Inflammatory macrophage treated with lipopolysaccharide for 1 hour (primary cell): ENCODE measurements at places on chromosomes 5 and 9.

- DNase-seq = no peak
These were observed 27.2 kb downstream of the CCDC69 start for GRCh38 chr5:151196556-151197290.

DNA sequence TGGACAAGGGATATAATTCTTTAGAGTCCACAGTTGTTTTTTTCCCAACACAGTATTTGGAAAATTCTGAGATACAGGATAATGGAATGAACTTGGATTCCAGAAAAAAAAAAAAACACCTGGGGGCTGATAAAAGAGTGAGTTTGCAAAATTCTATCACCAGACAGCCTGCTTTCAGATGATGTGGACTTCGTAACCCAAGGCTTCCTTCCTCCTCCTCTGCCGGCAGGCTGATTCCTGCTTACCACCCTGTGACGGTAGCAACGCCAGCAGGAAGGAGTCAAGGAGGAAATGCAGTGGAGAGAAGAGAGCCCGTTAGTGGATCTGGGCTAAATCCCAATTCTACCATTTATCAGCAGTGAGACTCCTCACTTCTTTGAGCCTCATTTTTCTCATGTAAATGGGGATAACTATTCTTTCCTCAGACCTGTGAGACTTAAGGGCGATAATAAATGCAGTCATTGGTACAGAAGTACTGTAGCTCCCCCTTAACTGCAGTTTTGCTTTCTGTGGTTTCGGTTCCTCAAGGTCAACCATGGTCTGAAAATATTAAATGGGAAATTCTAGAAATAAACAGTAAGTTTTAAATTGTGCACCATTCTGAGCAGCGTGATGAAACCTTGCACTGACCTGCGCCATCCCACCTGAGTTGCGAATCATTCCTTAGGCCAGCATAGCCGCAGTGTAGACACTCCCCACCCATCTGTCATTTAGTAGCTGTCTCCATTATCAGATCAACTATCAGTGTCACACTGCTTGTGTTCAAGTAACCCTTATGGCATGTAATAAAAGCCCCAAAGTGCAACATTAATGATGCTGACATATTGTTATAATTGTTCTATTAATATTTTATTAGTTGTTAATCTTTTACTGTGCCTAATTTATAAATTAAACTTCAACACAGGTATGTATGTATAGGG, 71.4 kb downstream of the DCP2 start:
- DNase-seq = peak; percentile 26

DNA sequence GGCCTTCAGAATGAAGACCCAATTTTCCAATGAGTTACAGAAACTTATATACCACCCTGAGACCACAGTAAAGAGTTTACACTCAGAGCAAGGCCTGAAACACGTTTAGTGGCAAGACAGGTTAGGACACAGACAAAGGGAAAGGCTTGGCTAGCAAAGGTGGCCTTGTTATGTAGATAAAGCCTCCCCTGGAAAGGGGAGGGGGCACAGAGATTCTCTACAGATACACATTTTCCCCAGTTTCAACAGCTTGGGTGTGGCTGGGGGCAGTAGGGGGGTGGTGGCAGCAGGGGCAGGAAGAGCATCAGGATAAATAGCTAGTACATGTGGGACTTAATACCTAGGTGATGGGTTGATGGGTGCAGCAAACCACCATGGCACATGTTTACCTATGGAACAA, 51.9 kb upstream of the PPP1R2B start:
- DNase-seq = no peak

DNA sequence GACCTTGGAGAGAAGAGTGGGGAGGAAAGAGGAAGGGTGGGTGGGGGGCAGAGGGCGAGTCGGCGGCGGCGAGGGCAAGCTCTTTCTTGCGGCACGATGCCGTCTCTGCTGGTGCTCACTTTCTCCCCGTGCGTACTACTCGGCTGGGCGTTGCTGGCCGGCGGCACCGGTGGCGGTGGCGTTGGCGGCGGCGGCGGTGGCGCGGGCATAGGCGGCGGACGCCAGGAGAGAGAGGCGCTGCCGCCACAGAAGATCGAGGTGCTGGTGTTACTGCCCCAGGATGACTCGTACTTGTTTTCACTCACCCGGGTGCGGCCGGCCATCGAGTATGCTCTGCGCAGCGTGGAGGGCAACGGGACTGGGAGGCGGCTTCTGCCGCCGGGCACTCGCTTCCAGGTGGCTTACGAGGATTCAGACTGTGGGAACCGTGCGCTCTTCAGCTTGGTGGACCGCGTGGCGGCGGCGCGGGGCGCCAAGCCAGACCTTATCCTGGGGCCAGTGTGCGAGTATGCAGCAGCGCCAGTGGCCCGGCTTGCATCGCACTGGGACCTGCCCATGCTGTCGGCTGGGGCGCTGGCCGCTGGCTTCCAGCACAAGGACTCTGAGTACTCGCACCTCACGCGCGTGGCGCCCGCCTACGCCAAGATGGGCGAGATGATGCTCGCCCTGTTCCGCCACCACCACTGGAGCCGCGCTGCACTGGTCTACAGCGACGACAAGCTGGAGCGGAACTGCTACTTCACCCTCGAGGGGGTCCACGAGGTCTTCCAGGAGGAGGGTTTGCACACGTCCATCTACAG, 760 bp downstream of the NPR3 start:
- no peak for DNase-seq

GRCh38 chr9:89634995-89635742, 30.4 kb downstream of the GADD45G start:
- no peak for DNase-seq

DNA sequence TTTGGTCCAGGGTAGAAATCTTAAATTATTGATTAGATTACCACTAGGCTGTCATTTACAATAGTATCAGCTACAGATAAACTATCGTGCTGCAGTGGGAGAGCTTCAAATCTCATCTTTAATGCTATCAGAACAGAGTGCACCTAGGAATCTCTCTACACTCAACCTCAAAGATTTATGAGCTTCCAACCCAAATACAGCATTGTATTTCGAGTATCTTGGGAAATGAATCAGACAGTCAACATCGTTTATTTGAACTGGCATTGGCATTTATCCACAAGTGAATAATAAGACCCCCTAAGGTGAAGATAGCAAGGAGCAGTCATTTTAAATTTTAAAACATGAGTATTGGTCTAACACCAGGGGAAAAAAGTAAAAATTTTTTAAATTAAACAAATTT, 1203.2 kb downstream of the CDH12 start:
- no peak for DNase-seq

DNA sequence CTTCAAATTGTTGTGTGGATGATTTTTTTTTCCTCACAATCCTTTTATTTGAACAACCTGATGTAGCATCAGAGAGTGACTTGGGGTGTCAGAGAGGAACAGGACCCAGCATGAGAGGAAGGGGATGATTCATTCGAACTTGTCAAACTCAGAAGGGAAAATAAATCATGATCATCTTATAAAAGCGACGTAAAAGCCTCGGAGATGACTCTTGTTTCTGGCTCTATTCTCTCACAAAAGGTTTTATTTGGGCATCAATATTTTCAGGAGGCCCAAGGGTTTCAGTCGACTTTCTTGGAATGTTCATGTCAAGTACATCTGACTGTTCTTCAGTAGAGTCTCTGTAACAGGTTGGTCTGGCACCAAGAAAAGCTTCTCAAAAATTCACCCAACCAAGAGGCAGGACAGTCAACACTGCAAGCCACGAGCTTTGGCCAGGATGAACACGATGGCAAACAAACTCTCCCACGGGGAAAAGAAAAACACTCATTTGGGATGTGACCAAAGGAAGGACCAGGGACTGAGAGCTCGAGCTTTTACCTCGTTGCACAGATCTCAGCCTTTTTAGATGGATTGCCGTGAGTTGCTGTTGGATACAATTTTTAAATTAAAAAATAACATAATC, 55.1 kb downstream of the ANKH start:
- no peak for DNase-seq

DNA sequence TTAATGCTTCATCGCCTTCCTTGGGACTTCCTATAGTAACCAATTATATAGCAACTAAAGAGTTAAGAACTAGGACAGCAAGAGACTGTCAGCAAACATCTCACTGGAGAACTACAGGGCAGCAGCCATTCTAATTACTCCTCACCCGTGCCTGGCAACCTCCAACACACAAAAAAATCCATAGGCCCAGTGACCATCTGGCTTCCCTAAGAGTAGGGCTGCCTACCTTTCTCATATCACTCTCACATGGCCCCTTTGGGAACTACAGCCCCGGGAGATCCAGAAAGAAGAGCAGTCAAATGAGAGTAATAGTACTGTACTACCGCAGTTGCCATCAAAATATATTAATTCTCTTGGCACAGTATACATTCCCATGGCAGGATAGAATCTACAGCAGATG, 5.7 kb downstream of the DCAF10 start:
- no peak for DNase-seq

DNA sequence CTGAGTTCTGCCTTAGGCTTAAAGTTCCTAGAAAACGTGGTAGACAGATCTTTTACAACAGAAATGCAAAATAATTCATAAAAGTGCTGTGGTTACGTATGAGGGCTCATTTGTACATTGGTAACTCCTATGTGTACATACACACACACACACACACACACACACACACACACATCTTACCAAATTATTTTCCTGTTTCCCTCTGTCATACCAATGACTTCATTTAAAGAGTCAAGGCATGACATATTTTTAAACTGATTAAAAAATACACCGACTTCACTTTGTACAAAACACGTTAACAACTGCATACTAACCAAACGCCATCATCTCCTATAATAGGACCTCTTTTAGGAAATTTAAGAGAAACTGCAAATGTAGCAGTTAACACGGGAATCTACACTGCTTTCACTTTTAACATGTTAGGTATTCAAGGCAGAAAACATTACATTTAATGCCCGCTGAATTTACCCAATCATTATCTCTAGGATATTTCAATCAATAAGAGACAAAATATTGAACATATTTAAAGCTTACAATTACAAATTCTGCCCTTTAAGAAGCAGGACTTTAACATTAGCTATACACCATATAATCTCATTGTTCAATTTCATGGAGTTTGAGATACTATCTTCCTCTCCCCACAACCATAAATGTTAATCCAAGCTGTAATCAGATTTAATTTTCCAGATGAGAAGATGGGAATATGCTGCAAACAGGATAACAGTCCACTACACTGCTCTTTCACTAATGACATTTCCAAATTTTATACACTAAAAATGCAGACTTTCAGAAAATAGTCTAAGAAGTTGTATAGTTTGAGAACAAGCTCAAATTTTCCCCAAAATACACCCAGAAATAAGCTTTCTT, 133.1 kb downstream of the DENND1A start:
- peak; percentile 47 for DNase-seq

DNA sequence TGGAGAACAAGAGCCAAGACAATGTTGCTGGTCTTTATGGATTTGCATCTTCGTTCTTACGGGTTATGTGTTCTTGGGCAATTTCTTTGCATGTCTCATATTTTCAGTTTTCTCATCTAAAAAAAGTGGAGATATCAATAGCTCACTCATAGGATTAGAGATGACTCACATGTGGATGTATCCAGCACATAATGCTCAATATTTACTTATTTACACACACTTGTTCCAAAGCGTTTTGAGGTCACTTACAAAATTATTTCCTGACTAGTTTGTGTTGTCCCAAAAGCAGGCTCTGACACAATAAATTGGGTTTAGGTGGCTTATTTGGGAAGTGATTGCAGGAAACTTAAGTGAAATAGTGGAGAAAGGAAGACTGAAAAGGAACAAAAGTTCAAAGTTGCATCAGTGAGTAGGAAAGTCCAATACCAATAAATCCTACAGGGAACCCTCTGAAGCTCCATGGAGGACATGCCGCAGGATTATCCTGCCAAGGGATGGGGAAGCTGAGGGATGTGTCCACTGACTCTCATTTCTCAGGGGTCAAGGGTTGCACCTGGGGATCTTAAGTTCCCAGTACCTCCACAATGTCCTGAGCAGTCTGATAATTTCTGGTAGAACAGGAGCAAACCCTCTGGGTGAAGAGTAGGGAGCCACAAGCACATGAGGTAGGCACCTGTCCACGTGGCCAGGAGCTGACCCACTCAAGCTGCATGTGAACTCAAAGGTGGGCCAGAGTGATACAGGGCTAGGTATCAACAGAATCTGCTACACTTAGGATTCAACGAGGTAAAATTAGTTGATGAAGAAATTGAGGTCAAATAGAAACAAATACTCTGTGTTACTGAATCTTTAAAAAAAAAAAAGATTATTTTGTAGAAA, 37.4 kb upstream of the SLC44A1 start:
- peak; percentile 14 for DNase-seq

DNA sequence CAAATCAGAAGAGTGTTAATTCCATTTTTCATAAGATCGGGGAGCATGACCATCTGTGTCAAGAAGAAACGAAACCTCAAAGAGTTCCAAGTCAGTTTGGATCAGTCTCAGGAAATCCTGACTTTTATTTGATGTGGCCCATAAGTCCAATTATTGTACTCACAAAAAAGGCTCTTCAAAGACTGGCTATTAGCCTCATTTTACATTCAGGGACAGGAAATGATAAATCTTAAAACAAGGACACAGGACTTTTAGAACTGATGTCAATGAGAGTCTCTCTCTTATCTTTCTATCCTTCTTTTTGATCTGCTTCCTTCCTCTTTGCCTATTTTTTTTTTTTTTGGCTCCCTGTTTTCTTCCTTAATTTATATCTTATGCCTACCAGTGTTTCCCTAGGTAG, 43.7 kb upstream of the SHOC1 start:
- DNase-seq = no peak

DNA sequence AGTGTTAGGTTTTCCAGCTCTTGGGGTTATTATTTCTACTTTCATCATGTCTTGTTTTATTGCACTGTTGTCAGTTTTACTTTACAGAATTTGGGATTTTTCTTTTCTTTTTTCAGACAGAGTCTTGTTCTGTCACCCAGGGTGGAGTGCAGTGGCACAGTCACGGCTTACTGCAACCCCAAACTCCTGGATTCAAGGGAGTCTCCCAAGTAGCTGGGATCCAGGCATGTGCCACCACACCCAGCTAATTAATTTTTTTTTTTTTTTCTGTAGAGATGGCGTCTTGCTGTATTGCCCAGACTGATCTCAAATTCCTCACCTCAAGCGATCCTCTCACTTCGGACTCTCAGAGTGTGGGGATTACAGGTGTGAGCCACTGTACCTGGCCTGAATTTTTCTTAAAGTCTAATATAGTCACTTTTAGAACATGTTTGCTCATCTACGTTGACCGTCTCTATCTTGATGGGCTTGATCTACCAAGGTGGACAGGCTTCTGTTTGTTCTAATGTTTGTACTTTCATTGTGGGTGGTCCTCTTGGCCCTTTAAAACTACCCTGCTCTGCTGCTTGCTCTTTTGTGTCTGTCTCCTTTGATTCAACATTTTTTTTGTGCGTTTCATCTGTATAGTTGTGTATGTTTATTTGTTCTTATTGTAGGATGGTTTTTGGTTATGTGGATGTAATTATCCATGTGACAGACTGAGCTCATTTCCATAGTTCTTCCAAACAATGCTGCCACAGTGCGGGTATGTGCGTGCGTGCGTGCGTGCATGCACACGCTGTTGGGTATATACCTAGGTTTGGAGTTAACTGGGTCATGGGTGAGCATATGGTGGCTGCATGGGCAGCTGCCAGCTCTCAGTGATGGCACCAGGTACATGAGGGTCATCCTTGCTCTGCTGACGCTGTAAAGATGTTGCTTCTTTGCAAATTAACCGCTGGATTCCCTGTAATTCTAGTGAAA, 18.1 kb downstream of the PRRC2B start:
- DNase-seq = no peak
